ENCODE measurements at places on chromosomes 12 and 14. TPM values are rescaled to one million over a fixed set of nuclear protein-coding genes. Genes with fewer than 3 reads are reported as not detected.
A peak's percentile ranks its signal among the peaks of the same experiment; 100 is the strongest.

DNA sequence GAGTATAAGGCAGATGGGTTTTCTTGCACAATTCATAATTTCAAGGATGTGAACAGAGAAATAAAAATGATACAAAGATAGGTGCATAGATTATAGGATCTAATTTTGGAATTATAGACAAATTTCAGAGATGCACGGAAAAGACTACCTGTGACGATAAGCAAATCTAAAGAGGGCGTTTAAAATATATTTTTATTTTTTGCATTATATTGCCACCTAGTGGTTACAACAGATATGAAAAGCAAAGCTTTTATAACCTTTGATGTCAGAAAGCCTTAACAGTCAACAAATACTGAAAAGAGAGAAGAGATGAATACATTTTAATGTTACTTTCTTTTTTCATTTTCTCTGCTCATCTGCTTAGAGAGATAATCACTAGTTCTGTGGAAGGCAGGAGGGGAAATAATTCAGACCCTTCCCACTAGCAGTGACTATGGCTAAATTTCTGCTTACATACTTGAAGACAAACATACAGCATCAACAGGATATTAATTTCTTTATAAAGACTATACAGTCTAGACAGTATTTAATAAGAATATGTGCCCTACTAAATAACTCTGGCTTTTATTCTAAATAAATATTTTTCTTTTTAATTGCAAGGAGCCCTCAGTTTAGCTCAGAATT, 46.3 kb downstream of the NTS start:
- no peak for DNase-seq

DNA sequence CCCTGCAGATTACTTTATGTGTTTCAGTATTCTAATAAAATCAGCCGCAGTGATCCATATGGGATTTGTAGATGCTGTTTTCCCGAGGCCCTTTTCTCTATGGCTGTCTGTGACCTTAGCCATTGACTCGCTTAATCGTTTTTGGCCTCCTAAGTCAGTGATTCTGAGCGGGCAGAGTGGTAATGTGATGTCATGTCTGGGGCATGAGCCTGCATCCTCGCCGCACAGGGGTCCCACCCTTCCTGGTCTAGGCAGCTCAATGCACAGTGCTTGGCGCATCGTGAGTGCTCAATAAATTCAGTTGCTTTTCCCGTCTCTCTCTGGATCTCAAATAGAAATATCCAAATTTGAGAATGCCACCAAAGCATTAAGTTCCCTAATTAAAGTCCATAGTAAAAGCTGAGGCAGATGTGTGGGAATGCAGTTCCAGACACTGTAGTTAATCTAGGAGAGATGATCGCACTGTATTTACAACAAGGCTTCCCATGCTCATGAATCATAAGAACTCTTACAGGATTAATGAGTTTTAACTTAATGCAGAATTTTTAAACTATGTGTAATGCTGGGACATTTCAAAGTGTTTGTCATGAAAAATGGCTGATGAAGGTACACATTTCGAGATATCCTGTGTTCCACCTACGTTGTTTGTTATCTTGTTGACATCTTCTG, 29.3 kb downstream of the HMGA2 start:
- DNase-seq = no peak

GRCh38 chr14:32603992-32604565, 275.0 kb downstream of the AKAP6 start:
- no peak for DNase-seq

- no peak for DNase-seq
Observed at GRCh38 chr14:103341250-103342129, 7.5 kb downstream of the EIF5 start.

GRCh38 chr12:7092229-7092985, at the start of gene C1R:
Gene C1R, minus strand, starts transcription at chr12:7092445. Its CDS starts 57 bp downstream, at chr12:7092388.
- DNase-seq = peak; percentile 84

- DNase-seq = no peak
Observed at GRCh38 chr12:65432651-65433050, 154.2 kb downstream of the MSRB3 start.

The ZDHHC22 gene
- not detected for total RNA-seq

DNA sequence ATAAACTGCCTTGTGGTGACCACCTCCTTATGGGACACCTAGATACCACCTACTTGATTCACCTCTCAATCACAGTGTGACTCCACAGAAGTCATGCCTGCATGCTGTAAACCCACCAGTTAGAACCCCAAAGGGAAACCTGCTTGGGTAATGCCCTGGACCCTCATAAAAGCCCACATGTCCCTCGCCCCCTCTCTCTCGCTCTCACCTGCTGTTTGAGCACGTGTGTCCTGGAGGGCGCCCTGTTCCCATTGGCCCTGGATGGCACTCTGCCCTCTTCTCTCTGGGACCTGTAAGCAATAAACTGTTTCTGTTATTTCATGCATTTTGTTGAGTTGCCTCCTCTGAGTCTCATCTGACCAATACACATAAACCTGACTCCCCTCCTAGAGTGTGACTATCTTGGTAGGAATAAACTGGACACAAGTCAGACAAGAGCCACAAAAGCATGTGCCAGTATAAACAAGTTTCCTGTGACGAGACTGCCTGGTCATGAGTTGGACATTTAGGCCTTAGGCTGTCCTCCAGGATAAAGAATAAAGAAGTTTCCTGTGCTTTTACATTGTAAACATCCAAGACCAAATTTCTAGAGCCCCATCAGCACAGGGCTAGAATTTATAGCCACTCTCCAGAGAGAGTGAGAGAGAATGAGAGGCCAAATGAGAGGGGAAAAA, 8.6 kb downstream of the IFI27L2 start:
- peak; percentile 64 for DNase-seq

The TMTC2 gene
- total RNA-seq = 2.9 TPM

GRCh38 chr12:81517296-81517695, 241.9 kb downstream of the PPFIA2 start:
- no peak for DNase-seq

The IRAK3 gene
- total RNA-seq = 3.2 TPM

DNA sequence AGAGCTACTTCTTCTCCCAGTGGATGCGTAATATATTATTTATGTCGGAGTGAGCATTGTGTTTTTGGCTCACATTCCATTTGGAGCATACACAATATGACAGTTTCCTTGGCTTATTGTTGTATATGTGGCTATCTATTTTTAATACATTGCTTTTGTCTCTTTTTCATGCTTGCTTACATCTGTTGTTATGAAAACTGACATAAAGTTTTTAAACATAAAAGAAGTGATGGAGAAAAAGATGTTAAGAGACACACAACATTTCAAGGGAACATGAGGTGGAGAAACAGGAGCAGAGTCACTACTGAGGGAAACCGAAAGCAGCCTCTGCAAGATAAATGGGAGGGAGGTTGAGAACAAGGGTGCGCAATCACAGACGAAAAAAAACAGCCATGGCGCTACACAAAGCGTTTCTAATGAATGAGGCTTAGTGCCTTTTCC, 228.4 kb upstream of the NPAS3 start:
- DNase-seq = no peak

- DNase-seq = peak; percentile 95
Observed at GRCh38 chr12:109110988-109111495, 5.3 kb upstream of the ACACB start.

The SRRM4 gene
- total RNA-seq = 0.59 TPM

GRCh38 chr14:28666961-28667360, 99.6 kb upstream of the FOXG1 start:
- no peak for DNase-seq

- DNase-seq = no peak
Observed at GRCh38 chr12:116934908-116935705, 24.4 kb downstream of the FBXW8 start.

The ANO2 gene
- total RNA-seq = 13.6 TPM

The PTPN21 gene
- 56.8 TPM for total RNA-seq

DNA sequence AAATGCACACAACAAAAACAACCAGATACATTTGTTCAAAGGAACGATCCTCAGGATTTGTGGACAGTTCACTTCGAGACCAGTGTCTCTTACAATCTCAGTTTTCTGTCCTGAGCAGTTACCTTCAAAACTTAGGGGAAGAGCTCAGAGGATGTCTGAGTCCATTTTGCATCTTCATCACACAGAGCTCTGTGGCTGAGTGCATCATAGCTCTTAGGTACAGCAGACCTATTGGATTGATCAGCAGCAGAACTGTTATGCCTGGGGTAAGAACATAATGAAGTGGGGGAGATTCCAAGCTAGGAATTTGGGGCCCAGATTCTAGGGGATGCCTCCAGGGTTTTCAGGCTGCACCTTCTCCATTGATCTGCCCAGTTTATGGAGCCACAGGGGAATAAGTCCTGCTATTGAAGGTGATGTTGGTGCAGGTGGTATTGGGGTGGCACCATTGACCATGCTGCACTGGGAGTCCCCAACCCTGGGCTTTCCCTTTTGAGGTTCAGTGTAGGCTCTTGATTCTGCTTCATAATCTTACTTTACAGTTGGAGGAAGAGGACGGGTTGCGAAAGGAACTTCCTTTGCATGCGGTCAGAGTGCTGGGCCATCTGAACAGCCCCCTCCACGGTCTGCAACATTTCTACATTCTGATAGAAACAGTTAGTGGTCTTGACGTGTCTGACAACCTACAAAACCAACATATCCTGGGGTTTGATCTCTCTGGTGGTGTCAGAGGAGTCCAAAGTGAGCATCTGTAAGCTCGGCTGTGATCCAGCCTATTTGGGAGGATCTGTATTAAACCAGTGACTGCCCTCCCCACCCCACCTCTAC, 112.8 kb downstream of the CHST11 start:
- DNase-seq = no peak

The SERPINA1 gene
- total RNA-seq = 6.0 TPM

The KRT83 gene
- total RNA-seq = not detected

GRCh38 chr12:76697849-76698248, 66.1 kb upstream of the ZDHHC17 start:
- no peak for DNase-seq

The RNF31 gene
- total RNA-seq = 31.3 TPM

The NGDN gene
- 16.2 TPM for total RNA-seq

The FOXG1 gene
- total RNA-seq = not detected

DNA sequence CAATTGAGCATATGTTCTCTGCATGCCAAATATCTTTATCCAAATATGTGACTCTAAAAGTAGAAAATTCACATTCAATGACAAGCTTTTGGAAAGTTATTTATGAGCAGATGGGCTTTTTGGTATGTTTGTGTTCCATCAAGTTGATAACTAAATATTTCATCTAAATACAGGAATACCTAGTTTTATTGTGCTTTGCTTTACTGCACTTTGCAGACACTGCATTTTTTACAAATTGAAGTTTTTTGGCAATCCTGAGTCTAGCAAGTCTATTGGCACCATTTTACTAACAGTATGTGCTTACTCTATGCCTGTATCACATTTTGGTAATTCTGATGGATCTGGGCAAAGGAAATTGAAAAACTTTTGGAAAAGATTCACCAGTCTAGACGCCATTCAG, 133.8 kb downstream of the ATXN7L3B start:
- DNase-seq = no peak

The ARMH4 gene
- total RNA-seq = 6.4 TPM

The SPX gene
- 10.0 TPM for total RNA-seq

GRCh38 chr12:112447106-112447505, 28.4 kb downstream of the PTPN11 start:
- no peak for DNase-seq

The CLEC7A gene
- total RNA-seq = 2.6 TPM

The KRT3 gene
- not detected for total RNA-seq

The GPR68 gene
- total RNA-seq = 3.4 TPM

All from cardiac septum (tissue), 1 donor.